ENCODE measurements at places on chromosomes 13 and 19. TPM values are rescaled to one million over a fixed set of nuclear protein-coding genes. Genes with fewer than 3 reads are reported as not detected.

DNA sequence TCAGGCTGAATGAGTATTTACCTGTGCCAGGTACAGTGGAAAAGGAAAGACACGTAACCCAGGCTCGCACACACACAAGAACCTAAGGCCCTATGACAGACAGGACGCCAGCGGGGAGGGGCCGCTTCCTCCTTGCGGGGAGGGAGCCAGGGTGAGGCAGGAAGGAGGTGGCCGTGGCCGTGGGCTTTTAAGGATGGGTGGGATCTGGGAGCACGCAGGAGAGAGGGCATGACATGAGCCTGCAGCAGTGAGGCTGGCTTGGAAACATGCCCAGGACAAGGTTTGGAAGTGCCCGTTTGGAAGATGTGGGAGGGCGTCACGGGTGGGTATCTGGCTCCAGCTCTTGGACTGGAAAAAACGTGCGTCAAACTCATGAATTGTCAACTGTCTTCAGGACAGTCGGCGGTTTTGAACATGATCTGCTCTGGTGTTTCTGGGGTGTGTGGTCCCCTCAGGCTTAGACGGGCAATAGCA lies 20.1 kb downstream of the SH3GL1 start:
- peak; percentile 42 for DNase-seq

DNA sequence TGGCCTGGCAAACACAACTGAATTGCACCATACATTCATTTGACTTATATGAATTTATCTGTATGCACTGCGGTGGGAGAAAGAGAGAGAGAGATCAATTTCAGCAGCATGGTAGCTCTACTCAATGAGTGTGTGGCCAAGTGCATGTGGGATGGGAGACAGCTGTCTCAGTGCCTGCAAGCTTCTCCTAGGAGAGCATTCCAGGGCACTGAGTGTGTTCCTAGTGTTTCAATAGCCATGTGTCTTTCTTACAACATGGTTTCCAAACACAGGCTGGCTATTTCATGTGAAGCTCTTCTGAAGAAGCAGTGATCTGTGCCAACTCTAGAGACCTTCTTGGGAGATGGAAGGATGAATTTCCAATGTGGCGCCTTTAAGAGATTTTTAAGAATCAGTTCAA lies 43.5 kb downstream of the NEK5 start:
- DNase-seq: no peak

GRCh38 chr19:56295531-56296455 lies 18.8 kb downstream of the ZSCAN5A start:
- DNase-seq: no peak

- no peak for DNase-seq
Measured at GRCh38 chr19:52640916-52641315, 2.8 kb upstream of the ZNF83 start.

DNA sequence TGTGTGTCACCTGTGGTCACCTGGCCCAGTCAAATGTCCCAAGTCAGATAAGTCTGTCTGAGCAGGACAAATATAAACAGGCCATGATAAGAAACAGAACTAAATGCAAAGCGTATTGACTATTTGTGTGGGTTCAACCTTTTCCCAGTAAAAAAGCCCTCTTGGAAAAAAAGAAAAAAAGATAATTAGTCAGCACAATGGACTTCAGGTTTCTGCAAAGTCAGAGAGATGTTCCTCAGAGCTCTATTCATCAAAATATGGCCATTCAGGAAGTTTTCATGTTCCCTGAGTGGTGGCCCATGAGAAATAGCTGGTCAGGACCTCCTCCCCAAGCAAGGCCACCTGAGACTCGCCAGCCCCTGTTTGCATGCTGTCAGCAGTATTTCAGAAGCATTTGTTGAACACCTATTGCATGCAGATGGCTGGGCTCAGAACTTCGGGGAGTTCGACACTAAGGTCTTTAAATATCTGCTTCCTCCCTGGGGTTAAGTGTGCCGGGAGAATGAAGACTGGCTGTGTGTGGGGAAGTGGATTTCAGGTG lies 2.7 kb downstream of the FFAR3 start:
- no peak for DNase-seq

Gene KIR3DL1
- 0.28 TPM for total RNA-seq

Gene CACNG7
- not detected for total RNA-seq
